Activated B cell treated with CpG ODN at 0.5 μM for 24 hours (primary cell): ENCODE measurements at places on chromosomes 13 and 19. TPM values are rescaled to one million over a fixed set of nuclear protein-coding genes. Genes with fewer than 3 reads are reported as not detected.

The NOVA2 gene
- not detected in 2 replicates for total RNA-seq

The UBE2L5 gene
- 0.24 and 0.42 TPM in 2 replicates for total RNA-seq

The TMEM255B gene
- total RNA-seq = 5.2 and 6.2 TPM in 2 replicates

The PSPN gene
- 2.1 and 2.4 TPM in 2 replicates for total RNA-seq

The KCTD12 gene
- 4.5 and 5.5 TPM in 2 replicates for total RNA-seq

The ERCC2 gene
- 29.8 and 31.5 TPM in 2 replicates for total RNA-seq

The KANK3 gene
- total RNA-seq = 0.07 and 0.29 TPM in 2 replicates

The USHBP1 gene
- 0.42 and 0.44 TPM in 2 replicates for total RNA-seq

The PEAK3 gene
- 0.09 TPM in 1 of 2 replicates, not detected in the other for total RNA-seq

The CAPN12 gene
- total RNA-seq = 12.4 and 14.9 TPM in 2 replicates

The ATP4A gene
- not detected in 2 replicates for total RNA-seq

The FGF22 gene
- total RNA-seq = 0.64 and 0.73 TPM in 2 replicates

The PRODH2 gene
- total RNA-seq = not detected in 2 replicates
